ENCODE measurements at places on chromosomes 7 and 10.

- peak; percentile 7 for DNase-seq
Measured at GRCh38 chr10:650441-650851, 39.0 kb downstream of the DIP2C start.

GRCh38 chr7:25893436-25893835 lies 258.6 kb upstream of the NFE2L3 start:
- no peak for DNase-seq

DNA sequence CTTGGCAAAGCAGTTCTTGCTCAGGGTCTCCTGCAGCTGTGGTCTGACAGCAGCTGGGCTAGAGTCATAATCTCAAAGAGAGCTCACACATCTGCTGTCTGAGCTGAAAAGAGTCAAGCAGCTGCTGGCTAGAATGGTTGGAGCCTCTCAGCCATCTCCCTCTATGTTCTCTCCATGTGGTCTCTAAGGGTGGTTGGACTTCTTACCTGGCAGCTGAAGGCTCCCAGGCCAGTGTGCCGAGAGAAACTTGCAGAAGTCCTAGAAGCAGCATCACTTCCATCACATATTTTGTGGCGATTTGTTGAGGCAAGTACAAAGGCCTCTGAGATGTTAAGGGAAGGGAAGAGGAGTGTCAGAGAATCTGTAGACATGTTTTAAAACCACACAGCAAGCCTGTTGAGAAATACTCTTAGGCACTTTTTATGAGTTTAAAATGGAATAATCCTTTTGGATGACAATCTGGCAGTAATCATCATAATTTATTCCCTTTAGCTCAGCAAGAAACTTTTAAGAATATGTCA lies 93.2 kb downstream of the REEP3 start:
- peak; percentile 78 for DNase-seq

GRCh38 chr10:15469111-15469510 lies 98.0 kb upstream of the FAM171A1 start:
- DNase-seq: no peak

GRCh38 chr7:47482013-47482875 lies 99.7 kb downstream of the TNS3 start:
- no peak for DNase-seq

DNA sequence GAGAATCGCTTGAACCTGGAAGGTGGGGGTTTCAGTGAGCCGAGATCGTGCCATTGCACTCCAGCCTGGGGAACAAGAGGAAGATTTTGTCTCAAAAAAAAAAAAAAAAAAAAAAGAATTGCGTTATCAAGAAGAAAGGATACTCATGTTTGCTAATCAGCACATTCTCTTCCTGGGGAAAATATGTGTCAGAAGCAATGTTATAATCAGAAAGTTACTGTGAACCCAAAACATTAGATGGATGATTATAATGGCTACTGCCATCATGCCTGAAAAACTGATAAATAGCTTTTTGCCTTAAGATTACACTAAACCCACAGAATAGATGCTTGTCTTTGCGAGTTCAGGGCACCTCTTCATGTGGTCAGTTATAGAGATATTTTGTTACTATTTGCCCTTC lies 24.3 kb upstream of the GNAI1 start:
- DNase-seq: no peak

DNA sequence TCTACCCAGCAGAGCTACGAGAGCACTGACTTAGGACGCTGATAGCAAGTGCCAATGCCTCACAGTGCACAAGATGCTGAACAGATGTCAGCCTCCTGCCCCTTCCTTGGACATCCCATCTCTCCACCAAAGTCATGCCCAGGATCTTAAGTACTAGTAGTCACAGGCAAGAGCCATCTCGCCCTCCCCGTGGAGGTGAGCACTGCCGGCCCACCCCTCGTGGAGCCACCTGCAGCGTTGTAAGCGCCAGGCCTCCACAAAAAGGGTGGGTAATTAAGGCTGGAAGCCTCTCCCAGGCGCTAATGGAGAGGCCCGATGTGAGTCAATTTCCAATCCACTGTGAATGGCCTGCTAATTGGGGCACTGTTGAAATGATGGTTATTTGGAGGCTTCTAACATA lies 156.2 kb downstream of the GRID1 start:
- DNase-seq: no peak

GRCh38 chr10:52577047-52577446 lies 195.5 kb downstream of the MBL2 start:
- DNase-seq: no peak

- no peak for DNase-seq
Measured at GRCh38 chr10:54131833-54132232, 669.2 kb downstream of the PCDH15 start.

GRCh38 chr7:70237831-70238575 lies 639.7 kb downstream of the AUTS2 start:
- DNase-seq: peak; percentile 81

GRCh38 chr10:104325436-104326435 lies 12.5 kb downstream of the ITPRIP start:
- DNase-seq: no peak

GRCh38 chr10:72306215-72306760 lies 32.6 kb downstream of the DDIT4 start:
- DNase-seq: no peak

DNA sequence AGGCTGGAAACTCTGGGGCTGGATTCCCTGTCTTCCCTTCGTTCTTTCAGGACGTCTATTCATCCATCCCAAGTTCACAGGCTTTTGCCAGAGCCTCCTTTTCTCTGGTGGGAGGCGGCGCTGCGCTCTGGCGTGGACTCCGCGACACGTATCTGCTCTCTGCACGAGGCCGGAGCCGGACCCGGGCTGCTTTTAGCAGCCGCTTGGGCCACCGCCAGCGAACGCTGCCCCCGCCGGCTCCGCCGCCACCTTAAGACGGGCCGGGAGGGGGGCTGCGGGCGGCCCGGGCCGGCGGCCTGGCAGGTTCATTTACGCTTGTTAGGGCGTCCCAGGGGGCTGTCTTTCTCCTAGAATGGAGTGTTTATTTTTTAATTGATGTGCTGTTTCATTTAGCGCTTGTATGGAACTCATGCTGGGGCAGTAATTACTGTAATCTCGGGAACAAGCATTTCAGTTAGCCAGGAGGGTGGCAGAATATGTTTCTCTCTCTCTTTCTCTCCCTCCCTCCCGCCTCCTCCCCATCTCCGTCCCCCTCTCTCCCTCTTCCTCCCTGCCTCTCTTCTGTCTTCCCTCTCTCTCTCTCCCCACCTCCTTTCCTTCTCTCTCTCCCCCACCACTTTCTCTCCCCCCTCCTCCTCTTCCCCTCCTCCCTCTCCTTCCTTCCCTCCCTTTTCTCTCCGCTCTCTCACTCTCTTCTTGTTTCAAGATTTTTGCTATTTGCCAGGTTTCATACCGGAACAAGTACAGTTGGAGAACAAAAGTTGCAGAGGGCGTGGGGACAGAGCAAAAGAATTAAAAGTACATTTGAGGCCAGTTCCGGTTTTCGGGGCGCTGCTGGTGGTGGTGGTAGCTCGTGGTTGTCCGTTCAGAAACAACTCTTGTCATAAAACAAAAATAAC lies 1.3 kb upstream of the FZD8 start:
- DNase-seq: no peak

DNA sequence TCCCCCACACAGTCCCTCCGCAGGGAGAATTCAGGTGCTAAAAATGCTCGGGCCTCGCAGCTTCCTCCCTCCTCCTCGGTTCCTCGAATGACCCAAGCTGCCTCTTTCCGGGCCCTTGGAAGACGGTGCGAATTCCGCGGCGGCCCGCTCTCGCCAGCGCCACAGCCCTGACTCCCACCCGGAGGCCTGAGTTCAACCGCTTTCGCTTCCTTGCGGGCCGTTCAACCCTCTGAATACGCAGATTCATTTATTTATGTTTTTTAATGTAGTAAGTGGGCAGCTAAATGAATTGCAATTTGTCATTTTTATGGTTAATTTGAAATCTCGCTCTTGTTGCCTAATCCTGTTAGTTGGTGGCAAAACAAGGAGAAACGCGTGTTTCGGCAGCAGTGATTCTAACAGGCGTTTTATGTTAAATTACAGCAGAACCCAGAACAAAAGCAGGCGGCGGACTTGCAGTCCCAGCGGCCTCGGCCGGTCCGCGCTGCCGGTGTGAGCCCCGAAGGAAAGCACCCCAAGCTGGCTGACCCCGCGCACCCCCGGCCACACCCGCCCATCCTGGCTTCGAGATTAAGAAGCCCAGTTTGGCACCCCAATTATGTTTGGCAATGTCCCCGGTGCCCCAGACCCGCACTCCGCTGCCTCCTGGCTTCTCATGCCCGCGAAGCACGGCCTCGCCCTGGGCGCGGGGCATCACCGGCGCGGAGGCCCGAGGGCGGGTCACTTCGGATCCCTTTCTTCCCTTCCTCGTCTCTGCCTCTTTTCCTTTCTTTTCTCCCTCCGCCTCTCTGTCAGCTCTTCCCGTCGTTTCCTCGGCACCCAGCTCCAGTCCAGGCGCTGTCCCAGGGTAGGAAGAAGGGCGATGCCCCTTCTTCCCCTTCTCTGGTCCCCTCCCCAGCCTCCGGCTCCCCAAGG lies 75.9 kb downstream of the INSIG1 start:
- DNase-seq: peak; percentile 33

GRCh38 chr10:98391065-98391464 lies 23.9 kb downstream of the PYROXD2 start:
- DNase-seq: no peak

- no peak for DNase-seq
Measured at GRCh38 chr7:55555160-55555559, 17.1 kb downstream of the VOPP1 start.

DNA sequence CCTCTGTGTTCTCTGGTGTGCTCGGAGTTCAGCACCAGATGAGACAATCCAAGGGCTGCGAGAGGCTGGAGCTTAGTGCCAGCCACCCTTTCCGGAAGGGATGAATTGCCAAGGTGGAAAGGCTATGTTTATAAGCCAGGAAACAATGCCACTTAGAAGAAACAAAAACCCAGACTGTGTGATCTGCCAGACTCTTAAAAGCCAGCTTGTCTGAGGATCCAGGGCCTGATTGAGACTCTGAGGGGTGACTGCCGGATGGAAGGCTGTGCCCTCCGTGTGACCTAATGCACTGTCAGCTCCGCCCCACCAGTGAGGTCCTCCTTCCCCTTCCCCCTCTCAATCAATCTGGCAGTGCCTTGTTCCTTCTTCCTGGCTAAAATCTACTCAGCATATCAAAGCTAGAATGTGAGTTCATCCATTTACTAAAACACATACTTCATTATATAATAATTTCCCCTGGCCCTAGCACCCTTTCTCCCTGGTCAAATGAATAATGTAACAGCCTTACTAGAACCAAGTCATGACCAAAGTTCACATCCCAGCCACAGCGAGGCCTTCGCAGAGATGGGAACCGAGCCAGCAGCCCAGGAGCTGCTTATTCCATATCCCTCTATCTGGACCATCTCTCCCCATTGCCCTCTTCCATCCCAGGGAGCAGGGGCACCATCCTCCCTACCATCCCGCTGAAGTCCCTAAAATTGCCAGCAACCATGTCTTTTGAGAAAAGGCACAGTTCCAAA lies 25.5 kb downstream of the FAM107B start:
- DNase-seq: no peak

GRCh38 chr10:118910702-118911101 lies 118.8 kb upstream of the NANOS1 start:
- DNase-seq: no peak

DNA sequence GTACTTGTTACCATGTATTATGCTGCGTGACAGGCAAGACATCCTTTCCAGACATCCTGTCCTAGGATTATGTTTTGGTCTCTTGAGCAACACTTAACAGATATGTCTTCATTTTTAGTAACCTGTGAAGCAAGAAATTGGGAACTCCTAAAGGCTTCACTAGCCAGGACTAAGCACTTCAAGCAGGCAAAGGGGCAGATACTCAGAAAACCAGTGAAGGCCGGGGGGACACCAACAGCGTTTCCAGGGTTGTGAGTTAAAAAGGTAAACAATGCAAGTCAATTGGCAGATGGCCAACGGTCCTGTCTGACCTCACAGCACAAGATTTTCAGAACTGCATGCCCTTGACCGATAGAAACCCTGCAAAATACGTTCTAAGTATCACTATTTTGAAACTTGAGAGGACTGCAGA lies 77.6 kb upstream of the SFMBT2 start:
- no peak for DNase-seq

GRCh38 chr10:18021725-18022480 lies 70.2 kb downstream of the SLC39A12 start:
- DNase-seq: no peak

- DNase-seq: no peak
Measured at GRCh38 chr7:48441848-48442492, 270.7 kb downstream of the ABCA13 start.

GRCh38 chr10:24720096-24720495 lies 3.6 kb downstream of the ARHGAP21 start:
- DNase-seq: no peak

DNA sequence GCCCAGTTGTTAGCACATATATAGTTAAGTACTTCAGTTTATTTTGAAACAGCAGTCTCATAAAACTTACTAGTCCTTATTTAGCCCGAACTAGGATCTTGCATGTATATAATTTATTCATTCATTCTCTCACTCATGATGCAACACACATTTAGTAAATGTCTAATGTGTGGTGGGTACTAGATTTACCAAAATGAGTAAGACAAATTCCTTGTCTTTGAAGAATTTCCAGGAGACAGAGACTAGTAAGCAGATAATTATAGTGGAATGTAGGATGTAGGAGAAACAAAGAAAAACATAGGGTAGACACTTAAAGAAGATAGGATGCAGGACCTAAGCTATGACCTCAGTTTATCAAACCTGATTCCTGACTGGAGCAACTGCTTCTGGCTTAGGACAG lies 120.2 kb upstream of the AMPH start:
- no peak for DNase-seq

All from NCI-H524 (cell line).